ENCODE measurements at places on chromosomes 1 and 21.
A peak's percentile ranks its signal among the peaks of the same experiment; 100 is the strongest.

- DNase-seq, result no peak
These were observed 24.7 kb downstream of the MROH7 start for GRCh38 chr1:54666333-54666732.

- DNase-seq, result peak; percentile 72
These were observed 991 bp downstream of the PRMT6 start for GRCh38 chr1:107057197-107058133.

DNA sequence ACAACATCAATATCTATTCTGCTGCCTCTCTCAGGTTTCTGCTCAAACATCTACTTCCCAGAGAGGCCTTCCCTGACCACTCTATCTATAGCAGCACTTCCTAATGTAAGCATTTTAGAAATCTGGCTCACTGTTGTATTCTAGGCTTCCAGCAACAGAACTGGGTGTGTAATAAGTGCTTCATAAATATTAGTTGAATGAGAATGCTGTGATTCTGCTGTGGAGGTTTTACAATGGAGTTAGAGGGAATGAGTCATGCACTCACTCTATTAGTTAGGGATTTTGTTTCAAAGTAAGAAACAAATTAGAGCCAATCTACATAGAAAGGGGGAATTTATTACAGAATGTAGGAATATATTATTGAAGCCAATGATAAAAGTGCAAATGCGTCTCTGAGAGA is 38.6 kb upstream of the SLC35F3 start:
- no peak for DNase-seq

- DNase-seq, result no peak
These were observed 38.5 kb downstream of the ABCD3 start for GRCh38 chr1:94456736-94457135.

Data from HAP-1 (cell line).